ENCODE measurements at places on chromosomes 12 and 14.

DNA sequence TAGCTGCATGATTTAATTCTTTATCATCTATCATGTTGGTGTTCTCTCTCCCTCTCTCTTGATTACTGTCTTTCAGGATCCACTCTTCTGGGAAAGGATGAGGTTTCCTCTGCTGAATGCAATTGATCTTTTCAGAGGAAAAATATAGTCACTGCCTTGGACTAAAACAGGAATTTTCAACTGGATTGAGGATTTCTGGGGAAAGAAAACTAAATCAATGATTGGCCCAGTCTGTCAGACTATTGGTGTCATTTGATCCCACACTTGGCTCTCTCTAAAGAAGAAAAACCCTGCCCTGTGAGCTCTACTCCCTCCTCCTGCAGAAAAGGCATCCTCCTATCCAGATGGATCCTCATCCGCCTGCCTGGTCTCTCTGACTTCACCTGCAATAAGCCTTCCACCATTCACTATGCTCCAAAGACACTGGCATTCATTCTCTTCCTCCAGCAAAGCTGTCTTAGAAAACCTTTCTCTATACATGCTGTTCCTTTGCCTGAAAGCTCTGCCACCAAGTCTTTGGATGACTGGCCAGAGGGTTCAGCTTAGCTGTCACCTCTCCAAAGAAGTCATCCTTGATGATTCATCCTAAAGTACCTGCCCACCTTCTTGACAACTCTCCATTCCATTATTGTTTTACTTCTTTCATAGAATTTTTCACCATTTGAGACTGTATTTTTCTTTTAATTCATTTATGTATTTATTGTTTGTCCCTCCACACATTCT lies 127.7 kb upstream of the CAND1 start:
- DNase-seq: no peak

GRCh38 chr14:96245710-96246538 lies 10.1 kb upstream of the BDKRB1 start:
- no peak for DNase-seq

DNA sequence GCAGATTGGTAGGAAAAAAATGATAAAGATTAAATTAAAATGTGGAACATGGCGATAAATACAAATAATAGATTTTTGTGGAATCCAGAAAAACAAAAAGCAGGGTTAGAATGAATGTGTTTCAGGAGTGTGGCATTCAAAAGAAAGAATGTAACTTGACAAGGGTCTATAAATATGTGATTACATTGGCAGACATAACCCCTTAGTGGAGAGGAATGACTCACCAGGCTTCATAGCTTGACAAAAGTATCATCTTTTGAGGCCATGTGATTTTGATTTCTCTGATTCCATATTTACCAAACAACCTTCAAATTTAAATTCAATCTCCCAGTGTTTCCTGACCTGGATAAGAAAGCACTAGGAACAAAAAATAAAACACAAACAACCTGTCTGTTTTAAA lies 24.4 kb upstream of the MGST1 start:
- DNase-seq: no peak

DNA sequence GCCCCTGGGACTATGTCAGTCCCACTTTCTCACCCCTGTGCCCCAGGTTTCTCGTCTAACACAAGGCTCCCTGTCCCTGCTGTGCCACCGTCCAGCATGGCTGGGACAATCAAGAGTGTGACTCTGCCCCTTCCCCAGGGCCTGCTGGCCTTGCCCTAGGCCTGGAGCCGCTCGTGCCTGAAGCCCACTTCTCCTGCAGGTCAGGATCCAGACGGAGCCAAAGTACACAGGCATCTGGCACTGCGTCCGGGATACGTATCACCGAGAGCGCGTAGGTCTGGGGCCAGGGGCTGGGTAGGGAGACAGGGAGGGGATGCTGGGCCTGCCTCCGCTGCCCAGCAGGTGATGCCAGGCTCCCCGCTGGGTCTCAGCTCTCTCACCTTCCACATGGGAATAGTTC lies 2.8 kb downstream of the SLC25A47 start:
- no peak for DNase-seq

DNA sequence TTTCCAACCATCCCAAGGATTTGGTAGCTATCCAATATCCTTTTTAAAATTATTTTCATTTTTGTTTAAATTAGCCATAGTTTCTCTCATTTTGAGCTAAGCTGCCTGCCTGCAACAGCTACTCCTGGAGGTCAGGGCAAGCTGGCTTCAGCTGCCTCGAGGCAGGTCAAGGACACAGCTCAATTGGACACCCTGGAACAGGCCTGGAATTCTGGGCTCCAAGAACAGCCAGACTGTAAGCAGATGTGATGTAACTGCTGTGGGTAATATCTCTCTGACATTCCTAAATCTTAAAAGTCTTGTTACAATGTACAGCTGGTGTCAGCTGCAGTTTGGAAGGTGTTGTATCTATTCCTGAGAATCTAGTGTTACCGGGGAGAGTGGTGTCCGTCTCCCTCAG lies 119.8 kb downstream of the KCNK10 start:
- DNase-seq: no peak

DNA sequence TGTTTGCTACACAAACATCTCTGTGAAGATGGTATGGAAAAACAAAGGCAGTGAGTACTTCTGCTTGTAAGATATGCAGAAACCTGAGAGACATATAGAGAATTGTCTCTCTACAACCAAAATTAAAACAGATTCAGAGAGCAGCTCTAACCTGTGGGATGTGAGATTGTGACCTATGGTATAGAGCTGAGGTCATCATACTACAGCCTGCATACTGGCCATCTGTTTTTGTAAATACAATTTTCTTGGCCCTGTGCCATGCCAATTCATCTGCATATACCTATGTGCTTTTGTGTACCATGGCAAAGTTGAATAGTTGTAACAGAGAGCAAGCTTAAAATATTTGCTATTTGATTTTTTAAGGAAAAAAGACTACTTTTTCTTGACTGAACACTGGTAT lies 99.6 kb downstream of the LMO3 start:
- DNase-seq: no peak

DNA sequence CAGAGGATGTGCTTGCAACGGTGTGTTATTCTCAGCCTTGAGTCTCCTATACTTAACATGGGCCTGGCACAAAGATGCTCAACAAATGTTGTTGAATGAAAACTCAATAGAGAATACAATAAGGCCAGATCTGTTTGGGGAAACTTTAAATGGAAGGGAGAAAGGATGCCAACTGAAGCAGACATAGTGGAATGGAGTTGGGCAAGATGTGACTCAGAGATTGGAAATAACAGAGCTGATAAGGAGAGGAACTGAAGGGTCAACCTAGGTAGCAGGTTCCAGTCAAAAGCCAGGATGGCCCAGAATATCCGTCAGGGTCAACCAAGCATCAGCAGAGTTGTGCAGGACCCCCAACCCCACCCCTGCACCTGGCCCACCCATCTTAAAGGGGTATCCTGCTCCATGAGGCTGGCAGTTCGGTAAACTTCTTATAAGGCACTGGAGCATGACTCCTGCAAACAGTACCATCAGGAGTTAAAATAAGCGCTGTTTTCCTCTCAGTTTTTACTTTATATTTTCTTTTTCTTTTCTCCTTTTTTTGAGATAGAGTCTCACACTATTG lies 1.1 kb upstream of the BCDIN3D start:
- no peak for DNase-seq

DNA sequence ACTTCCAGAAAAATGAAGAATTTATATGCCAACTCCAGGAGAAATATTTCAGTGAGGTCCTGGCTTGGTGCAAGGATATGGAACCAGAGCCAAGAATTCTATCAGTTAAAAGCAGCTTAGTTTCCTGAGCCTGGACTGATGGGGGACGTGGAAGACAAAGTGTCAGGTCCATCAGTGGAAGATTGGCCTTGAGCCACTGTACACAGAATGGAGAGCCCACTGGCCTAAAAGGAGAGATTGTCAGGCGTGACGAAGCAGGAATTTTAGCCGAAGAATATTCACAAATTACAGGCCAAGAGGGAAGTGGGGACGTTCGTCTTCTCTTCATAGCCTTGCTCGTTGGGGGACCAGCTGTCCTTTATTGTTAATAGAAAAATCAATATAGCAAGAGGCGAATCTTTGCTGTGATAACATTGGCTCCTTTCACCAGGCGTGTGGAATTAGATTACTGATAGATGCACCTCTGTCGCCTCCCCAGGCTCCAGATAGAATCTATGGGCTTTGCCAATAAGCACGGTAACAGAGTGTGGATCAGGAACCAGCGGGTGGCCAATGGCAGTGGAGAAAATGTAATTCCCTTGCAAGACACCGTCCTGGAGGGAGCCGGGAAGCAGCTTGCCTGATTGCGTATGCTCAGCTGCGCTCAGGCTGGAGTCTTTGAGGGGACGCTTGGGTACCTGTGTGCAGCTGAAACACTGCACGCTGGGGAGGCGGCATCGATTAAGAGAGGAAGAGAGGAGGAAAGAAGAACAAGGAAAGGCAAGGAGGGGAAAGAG lies 56.4 kb downstream of the TMEM132C start:
- no peak for DNase-seq

- DNase-seq: no peak
Measured at GRCh38 chr14:57153286-57153685, 115.4 kb downstream of the EXOC5 start.

DNA sequence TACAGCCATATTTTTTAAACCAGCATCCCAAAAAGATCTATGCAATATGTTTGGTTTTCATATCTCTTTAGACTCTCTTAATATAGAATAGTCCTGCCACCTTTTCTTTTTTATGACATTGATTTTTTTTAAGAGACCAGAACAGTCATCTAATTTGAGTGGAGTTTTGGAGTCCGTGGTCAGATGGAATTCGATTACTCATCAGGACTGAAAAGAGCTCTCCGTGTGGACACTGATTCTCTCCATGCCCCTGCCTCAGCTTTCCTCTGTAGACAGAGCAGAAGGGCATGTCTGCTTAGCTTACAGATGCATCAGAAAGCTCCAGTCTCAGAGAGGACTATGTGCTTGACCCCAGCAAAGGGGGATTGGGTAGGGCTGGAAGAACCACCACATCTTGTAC lies 27.8 kb downstream of the SMCO2 start:
- DNase-seq: no peak

DNA sequence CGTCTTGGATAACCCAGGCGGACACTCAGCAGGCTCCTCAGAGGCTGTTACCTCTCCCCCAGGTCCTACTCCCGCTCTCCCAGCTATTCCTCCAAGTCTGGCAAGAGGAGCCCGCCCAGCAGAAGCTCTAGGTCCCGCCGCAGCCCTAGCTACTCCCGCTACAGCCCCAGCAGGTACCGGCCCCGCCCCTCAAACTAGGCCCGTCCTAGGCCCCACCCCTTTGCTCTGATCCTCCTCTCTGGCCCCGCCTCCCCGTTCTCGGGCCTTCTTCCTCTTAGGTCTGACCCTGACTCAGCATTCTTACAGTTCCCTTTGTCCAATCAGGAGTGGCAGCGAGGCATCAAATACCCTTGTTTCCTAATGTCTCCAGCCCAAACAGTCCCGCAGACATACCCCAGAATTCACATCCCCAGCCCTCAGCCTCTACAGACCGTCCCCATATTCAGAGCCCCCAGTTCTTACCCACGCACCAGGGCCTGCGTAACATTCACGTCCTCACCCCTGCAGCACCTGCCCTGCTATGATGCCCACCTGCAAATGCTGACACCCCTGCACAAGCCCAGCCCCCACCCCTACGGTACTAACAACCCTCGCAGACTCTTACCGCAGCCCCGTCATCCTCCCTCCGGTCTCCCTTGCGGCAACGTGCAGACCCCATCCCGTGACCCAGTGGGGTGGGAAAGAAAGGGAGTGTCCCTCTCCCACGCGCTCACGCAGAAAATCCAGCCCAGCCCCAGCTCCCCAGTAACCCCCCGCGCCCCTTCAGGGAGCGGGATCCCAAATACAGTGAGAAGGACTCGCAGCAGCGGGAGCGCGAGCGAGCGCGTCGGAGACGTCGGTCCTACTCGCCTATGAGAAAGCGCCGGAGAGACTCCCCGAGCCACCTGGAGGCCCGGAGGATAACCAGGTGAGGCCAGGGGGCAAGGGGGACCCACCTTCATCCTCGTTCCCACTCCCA lies 25.0 kb upstream of the HSPB8 start:
- DNase-seq: peak; percentile 52

DNA sequence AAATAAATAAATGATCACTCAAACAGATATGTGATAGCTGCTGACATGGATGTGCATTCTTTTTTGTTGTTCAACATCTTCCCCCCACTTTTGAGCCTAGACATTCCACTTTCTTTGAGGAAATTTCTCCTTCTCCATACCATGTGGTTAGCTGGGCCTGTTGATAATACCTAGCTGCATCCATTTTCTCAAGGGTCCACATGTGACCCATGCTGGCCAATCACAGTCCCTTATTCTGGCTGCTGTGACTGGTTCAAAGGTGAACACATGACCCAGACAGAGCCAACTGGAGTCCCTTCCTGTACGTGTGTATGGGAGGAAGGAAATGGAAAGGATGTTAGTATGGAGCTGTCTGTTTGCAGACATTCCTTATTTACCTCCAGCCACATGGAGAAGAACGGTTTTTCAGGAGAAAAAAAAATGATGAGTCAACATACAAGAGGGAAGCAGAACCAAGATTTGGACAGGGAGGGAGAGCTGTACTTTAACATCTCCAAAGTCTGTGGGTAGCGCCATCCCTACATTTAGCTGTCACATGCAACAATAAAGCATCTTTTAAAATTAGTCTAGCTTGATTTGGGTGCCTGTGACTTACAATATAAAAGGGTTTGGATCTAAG lies 391.7 kb upstream of the TBX3 start:
- DNase-seq: no peak

DNA sequence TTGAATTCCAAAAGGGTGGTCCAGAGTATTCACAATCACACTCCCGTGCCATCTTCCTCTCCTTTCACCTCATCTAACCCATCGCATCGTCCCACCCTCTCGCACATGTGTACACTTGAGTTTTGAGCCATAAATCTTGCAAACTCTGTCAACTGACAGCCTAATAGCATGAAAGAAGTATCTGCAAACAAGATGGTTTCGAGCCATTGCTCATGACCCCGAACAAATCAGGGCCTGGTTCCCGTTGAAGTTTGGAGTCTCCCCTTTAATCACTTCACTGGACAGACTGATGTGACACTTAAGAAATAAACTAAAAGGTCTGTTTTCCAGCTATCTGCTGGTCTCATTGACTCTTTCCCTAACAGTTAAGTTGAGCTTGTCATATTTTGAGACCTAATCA lies 223.6 kb upstream of the SOX5 start:
- DNase-seq: no peak

- no peak for DNase-seq
Measured at GRCh38 chr12:82182601-82183190, 175.5 kb downstream of the CCDC59 start.

DNA sequence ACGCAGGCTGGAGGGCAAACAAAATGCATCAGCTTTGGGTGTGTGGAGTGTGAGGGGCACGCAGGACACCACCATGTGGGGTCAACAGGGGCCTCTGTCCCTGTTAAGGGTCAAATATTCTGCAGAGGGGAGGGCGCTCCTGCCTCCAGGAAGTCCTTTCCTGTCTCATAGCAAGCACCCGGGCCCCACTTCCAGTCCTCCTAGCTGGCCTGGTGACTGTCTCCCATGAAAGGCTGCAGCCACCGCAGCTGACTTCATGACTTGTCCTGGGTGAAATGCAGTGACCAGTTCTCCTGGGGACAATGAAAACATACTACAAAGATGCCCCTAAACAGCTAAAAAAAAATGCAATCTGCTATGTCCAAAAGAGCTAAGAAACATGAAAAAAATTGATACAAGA lies 53.6 kb downstream of the LGMN start:
- DNase-seq: no peak
